ENCODE measurements at places on chromosomes 2 and 18.

- no peak for DNase-seq
Measured at GRCh38 chr2:186009341-186009740, 270.7 kb downstream of the FSIP2 start.

DNA sequence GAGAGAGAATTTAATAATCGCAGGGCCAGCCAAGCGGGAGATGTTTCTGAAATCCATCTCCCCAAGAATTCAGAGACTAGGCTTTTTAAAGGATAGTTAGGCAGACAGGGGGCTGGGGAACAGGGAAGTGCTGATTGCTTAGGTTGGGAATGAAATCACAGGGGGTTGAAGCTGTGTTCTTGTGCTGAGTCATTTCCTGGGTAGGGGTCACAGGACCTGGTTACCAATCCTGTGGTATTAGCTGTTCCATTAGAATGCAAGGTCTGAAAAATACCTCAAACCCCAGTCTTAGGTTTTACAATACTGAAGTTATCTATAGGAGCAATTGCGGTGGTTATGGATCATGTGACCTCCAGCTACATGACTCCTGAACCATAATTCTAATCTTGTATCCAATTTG, 4.6 kb downstream of the SP140 start:
- DNase-seq, result no peak

DNA sequence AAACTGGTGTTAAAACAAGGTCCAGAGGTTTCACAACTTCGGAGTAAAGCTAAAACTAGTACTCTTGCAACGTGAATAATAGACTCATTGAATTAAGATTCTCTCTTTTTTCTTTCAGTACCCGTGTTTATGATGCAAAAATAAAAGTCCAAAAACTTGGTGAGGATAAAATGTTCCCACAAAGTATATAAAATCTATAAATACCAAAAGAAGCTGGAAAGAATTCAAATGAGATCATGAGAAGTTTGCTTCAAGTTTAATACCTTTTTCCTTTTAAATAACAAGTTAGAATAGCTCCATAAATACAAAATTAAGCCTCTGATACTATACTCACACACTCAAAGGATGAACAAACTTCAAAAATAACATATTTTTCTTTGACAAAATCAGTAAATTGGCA, 34.0 kb downstream of the METTL4 start:
- peak; percentile 19 for DNase-seq

DNA sequence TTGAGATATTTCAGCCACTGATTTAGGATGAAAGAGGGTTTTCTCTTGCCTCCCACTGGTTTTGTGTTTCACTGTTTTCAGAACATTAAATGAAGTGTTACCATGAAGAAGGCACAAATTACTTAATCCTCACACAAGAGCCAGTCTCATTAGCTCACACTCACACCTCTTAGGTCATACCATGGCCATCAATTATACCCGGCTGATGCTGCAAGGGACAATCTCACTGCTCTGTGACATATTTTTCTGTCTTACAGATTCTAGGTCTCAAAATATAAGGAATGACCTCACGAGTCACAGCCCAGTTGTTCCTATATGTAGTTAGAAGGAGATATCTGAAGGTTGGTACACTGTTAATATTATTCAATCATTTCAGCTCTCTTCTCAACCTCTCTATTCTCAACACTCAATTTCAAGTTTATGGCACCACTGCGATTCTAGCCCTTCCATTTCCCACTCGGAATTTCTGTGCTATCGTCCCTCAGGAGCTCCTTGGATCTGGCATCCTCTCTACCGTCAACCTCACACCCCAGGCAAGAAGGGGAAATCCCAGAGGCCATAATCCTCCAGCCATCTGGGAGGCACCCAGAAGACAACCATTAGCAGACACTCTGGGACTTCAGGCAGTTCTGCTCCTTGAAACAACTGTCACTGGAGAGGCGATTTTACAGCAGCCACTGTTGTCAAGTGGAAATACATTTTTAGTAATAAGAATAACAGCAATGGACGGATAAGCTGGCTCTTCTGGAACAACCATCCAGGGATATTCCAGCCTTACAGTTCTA, 101.9 kb downstream of the MREG start:
- DNase-seq, result no peak

All from adipocyte (in vitro differentiated cells).